ENCODE measurements at places on chromosomes 7 and 10.

- no peak for DNase-seq
Observed at GRCh38 chr10:114900658-114901057, 37.3 kb upstream of the TRUB1 start.

DNA sequence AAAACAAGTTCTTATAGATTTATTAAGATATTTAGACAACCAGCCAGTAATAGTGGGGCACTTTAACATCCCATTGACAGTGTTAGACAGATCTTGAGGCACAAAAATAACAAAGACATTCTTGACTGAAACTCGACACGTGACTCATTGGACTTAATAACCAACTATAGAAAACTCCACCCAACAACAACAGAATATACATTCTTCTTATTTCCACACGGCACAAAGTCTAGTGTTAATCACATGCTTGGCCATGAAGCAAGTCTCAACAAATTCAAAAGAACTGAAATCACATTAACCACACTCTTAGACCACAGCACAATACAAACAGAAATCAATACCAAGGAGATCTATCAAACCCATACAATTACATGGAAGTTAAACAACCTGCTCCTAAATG lies 138.1 kb downstream of the ARL5B start:
- DNase-seq: no peak

- DNase-seq: no peak
Observed at GRCh38 chr7:79598351-79598750, 144.9 kb upstream of the MAGI2 start.

- DNase-seq: no peak
Observed at GRCh38 chr7:6020371-6021286, 10.5 kb upstream of the ANKRD61 start.

- no peak for DNase-seq
Observed at GRCh38 chr10:29379208-29379607, 90.3 kb downstream of the LYZL1 start.

DNA sequence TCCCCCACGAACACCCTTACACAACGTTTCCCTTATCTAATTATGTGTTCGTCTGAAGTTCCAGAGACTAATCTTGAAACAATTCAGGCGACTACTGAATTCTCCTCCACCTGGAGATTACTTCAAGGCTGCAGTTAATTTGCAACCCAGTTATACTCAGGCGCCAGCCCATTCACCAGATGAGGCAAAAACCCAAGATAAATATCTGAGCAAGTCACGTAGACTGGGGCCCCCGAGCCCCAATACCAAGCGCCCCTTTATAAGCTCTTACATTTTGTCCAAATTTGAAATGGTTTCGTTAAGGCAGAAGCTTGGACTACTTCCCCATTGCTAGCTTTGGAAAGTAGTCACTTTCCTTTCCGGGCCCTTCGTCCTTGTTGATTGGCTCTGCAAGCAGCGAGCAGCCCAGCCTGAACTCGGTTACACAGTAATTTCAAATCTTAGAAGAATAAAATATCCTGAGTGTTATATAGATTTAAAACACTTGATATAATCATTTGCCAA lies 1.2 kb downstream of the TPK1 start:
- no peak for DNase-seq

DNA sequence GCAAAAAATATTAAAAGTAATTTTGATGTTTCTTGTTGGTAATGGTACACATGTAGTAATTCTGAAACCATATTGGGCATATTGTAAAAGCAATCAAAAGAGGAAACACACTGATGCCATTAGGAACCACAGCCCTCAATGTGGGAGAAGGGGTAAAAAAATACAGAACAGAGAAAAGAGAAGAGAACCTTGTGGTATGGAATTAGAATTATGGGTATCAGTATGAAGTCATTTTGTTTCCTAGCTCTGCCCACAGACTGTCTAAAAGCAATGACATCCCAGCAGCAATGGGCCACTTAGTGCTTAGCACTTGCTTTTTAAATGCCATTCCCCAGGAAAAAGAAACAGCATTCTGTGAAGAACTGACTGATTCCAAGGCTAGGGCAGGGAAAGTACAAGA lies 61.5 kb downstream of the CPVL start:
- no peak for DNase-seq

DNA sequence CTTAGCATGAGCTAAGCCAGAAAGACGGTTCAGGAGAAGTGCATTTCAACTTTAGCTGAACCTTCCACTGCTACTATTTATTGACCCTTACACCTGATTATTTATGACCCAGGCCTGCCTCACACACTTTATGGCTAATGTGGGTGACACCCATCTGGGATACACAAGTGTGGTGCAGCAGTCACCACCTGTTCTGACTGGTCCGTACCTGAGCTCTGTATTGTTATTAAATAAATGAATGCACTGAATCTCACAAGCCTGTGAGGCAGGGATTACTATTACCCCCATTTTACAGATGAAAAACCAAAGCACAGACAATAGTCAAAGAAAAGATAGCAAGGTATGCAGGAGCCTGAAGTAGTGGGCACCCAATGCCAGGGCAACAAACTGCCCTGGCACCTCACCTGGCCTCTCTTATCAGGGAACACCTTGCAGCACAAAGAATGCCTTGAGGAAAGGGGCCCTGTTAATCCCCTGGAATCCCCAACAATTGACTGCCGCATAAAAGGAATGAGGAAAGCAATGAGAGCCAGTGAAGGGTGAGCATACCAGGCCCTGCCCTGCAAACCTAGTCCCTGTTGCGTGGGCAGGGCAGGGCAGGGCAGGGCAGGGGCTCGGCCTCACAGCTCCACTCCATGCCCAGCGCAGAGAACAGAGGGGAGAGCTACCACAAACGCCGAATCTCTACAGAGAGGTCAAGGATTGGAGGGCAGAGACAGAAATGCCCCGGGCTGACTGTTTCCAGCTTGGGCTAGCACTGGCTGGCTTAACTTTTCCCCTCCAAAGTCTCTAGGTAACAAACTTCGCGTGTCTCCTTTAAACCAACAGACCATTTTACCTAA lies 1.3 kb downstream of the ANXA11 start:
- DNase-seq: no peak

GRCh38 chr7:120996333-120996987 lies 7.9 kb downstream of the CPED1 start:
- no peak for DNase-seq

DNA sequence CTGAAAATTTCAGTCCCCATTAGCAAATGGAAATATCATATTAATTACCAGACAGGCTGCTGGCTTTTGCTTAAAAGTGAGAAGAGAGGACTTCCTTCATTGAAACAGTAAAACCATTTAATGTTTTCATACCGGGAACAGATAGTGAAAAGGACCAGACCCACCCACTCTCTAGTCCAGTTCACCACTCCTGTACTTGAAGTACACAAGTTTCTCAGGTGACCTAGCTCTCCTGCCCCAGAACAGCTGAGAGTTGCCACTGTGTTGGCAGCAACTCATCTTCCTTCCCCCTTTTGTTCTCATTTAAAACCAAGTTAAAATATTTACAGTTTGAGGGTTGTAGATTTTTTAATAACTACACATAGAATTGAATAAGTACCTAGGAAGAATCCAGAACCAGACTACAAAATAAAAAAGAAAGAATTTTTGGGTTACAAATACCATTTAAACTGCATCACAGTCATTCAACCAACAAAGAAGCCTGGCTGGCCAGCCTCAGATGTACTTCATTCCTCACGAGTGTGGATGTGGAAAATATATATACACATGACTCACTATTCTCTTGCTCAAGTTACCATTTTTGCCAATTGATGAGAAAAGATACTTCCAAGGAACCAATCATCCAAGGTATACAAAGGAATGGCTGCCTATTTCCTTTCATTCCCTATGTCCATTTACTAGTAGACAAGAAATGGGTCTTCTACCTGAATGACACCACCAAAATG lies 68.1 kb downstream of the VPS41 start:
- DNase-seq: no peak

- no peak for DNase-seq
Observed at GRCh38 chr7:69457595-69458504, 140.4 kb upstream of the AUTS2 start.

DNA sequence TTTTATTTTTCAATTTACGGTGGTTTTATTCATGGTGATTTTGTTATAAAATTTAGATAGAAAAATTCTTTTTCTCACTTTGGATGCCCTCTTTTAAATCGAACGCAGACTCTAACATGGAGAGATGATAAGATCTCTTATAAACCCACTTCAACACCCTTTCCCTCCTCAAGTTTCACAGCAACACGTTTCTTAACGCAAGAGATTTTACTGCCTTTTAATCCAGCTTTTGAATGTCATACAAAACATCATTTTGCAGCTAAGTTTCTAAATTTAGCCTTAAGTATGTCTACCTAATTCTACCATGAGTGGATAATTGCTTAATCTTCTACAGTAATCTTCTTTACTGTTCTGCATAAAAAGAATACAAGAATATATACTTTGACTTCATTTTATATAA lies 70.0 kb downstream of the SEMA3C start:
- no peak for DNase-seq
